Activated CD8-positive, alpha-beta memory T cell treated with anti-CD3 and anti-CD28 coated beads, Interleukin-2, amount 10 ng/mL, durations not matched to agents 7 days and 5 days (primary cell): ENCODE measurements at places on chromosomes 12 and 14.

- DNase-seq: no peak
Measured at GRCh38 chr14:100078216-100078803, 13.1 kb downstream of the EVL start.

- DNase-seq: no peak
Measured at GRCh38 chr14:100872259-100873095, 31.0 kb downstream of the RTL1 start.

GRCh38 chr12:19546027-19546426, 106.7 kb downstream of the AEBP2 start:
- DNase-seq: no peak

GRCh38 chr12:27824126-27824842, 44.2 kb upstream of the MANSC4 start:
- peak; percentile 54 for DNase-seq

- no peak for DNase-seq
Measured at GRCh38 chr12:115910057-115910456, 367.4 kb downstream of the MED13L start.
